Substantia nigra (tissue), 51 donors: ENCODE measurements at places on chromosomes 3 and 15.

- no peak for DNase-seq
Observed at GRCh38 chr3:184066211-184066610, 13.4 kb downstream of the HTR3C start.

DNA sequence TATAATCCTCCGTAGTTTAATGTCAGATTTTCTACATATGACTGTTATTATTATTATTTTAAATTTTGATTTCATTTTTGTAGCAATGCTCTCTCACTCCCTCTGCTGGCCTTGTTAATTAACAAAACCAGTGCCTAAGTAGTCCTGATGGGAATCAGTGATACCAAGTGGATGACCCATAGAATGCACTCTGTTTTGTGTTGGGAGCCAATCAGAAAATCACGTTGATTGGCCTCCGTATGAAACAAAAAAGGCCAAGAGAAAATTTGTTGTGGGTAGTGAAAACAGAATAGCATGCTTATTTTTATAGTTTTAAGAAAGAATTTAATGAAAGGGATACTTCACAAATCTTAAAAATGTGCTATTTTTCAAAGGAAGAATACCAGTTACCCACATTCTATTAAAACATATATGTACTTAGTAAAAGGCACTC, 34.4 kb upstream of the MEIS2 start:
- no peak for DNase-seq

DNA sequence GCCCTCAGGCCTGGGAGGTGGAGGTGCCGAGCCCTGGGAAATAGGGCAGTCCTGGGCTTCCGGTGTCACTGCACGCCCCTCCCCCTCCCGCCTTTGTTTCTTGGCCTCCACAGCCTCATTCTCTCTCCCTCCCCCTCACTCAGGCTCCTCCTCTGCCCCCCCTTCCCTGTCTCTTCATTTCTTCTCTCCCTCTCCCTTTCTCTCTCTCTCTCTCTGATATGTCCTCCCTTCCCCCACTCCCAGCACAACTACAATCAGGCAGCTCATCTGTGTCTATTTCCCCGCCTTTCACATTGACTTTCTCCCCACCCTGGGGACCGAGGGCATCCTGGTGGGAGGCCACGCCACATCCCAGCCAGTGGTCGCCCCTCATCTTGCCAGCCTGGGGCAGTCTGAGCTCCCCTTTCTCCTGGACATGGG, 40.2 kb downstream of the IDH2 start:
- DNase-seq = peak; percentile 40

- DNase-seq = no peak
Observed at GRCh38 chr3:53027254-53027844, 18.5 kb downstream of the SFMBT1 start.
